ENCODE measurements at places on chromosomes 11 and 22.
A peak's percentile ranks its signal among the peaks of the same experiment; 100 is the strongest.

- DNase-seq, result peak; percentile 66
- H3K4me3 ChIP-seq, result peak overlapping the region; percentile 96
- no peaks in the 10 kb centered on the region for H3K27me3 ChIP-seq
- H3K4me1 ChIP-seq, result peaks cover 54% of the 10 kb centered on the region
- H3K36me3 ChIP-seq, result peaks cover 45% of the 10 kb centered on the region
Measured at GRCh38 chr11:57566005-57566904, 1.2 kb downstream of the UBE2L6 start.

DNA sequence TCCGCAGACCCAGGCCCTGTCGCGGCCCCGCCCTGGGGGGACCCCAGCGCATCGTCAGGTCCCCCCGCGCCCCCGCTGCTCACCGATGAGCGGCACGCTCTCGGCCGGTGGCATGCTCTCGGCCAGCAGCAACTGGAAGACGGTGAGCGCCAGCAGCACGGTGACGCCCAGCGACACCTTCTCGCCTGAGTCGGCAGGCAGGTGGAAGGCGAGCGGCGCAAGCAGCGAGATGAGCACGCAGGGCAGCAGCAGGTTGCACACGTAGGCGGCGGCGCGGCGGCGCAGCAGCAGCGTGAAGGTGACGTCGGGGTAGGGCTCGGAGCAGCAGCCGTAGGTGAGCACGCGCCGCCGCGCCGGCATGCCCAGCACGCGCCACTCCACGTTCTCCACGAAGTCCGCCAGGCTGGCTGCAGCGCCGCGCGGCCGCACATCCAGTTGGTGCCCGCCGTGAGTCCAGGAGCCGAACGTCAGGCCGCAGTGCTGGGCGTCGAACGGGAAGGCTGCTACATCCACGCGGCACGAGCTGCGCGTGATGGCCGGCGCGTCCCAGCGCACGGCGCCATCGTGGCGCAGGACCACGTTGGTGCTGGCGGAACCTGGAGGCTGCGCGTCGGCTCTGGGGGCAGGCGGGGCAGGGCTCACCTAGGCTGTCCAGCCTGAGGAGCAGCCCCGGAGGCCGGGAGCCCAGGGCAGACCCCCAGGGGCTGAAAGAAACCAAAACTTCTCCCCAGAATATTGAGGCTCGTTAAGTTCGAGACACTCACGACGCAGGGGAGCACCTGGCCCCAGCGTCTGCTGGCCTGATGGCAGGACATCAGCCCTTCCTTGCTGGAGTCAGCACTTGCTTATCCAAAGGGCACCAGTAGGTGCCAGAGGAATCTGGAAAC, 3.8 kb downstream of the CHRNA10 start:
- DNase-seq, result no peak
- no peaks in the 10 kb centered on the region for H3K4me1 ChIP-seq
- H3K36me3 ChIP-seq, result peaks cover 17% of the 10 kb centered on the region
- no peak overlapping the region for H3K4me3 ChIP-seq
- H3K27me3 ChIP-seq, result no peaks in the 10 kb centered on the region
- no peak overlapping the region for H3K27ac ChIP-seq

- DNase-seq, result no peak
- H3K36me3 ChIP-seq, result peaks cover 1% of the 10 kb centered on the region
- H3K4me1 ChIP-seq, result peaks cover 13% of the 10 kb centered on the region
- H3K27me3 ChIP-seq, result no peaks in the 10 kb centered on the region
Measured at GRCh38 chr11:87298155-87298554, 260.4 kb downstream of the TMEM135 start.

DNA sequence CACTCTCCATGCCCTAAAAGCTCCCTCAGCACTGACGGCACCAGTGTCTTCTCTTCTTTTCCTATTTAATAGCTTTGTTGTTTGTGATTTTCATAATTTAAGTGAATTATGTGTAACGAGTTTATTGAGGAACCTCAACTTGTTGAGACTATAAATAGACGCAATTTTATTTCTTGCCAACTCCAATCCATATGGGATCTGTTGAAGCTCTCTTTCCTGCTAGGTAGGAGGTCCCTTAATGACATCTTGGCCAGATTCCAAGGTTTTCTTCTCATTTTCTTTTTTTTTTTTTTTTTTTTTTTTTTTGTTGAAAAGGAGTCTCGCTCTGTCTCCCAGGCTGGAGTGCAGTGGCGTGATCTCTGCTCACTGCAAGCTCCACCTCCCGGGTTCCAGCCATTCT, 14.2 kb downstream of the RTL6 start:
- DNase-seq, result no peak
- no peaks in the 10 kb centered on the region for H3K36me3 ChIP-seq
- peaks cover 12% of the 10 kb centered on the region for H3K4me1 ChIP-seq
- H3K4me3 ChIP-seq, result no peak overlapping the region

DNA sequence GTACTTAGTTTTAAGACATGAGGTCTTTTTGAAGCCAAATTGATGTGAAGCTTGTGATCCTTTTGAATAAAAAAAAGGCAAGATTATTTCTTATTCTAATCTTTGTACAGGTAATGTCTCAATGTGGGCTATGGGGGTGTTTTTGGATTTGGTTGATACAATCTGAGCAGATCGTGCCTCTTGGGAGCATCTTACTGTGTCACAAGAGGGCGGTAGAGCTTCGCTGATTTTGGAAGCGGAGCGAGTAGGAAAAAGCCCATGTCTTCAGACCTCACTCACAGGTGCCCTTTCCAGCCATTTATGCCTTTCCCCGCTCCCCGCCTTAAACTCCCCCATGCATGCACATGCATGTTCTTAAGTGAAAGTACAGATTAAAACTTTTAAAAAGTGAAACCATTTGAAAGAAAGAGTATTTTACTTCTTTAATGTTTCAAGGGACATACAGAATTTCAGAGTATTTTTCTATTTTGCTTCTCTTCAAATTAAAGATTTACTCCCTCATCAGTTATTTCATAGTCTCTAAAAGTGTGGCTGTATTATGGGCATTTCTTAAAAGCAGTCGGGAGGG, 18.8 kb downstream of the DDX25 start:
- H3K4me1 ChIP-seq, result no peaks in the 10 kb centered on the region
- H3K27me3 ChIP-seq, result peaks cover 17% of the 10 kb centered on the region
- DNase-seq, result peak; percentile 71
- H3K36me3 ChIP-seq, result no peaks in the 10 kb centered on the region
- H3K27ac ChIP-seq, result no peak overlapping the region
- no peak overlapping the region for H3K4me3 ChIP-seq

- H3K36me3 ChIP-seq, result peaks cover 69% of the 10 kb centered on the region
- peaks cover 99% of the 10 kb centered on the region for H3K4me1 ChIP-seq
- H3K27me3 ChIP-seq, result no peaks in the 10 kb centered on the region
- no peak for DNase-seq
Measured at GRCh38 chr22:30307041-30307574, 17.8 kb upstream of the CASTOR1 start.

GRCh38 chr11:47418454-47419259, 7.6 kb downstream of the PSMC3 start:
- no peak for DNase-seq
- peaks cover 4% of the 10 kb centered on the region for H3K4me1 ChIP-seq
- peaks cover 39% of the 10 kb centered on the region for H3K36me3 ChIP-seq

DNA sequence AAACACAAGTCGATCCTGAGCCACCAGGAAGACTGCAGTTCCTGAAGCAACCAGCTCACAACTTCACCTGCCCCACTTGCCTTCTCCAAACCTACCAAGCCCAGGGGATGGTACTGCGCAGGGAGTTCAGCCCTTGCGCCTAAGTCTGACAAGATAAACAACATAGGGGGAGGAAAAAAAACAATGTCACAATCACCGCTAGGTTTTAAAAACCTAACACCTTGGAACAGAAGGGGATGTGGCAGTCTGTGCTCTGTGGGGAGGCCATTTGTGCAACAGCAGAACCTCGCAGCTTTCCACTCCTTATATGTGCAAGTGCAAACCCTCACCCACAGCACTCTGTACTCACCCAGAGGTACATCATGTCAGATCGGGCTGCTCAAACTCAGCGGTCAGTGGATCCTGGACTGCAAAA, 134.2 kb downstream of the RBFOX2 start:
- no peak overlapping the region for H3K27ac ChIP-seq
- H3K4me1 ChIP-seq, result no peaks in the 10 kb centered on the region
- H3K36me3 ChIP-seq, result no peaks in the 10 kb centered on the region
- DNase-seq, result no peak
- H3K27me3 ChIP-seq, result no peaks in the 10 kb centered on the region

DNA sequence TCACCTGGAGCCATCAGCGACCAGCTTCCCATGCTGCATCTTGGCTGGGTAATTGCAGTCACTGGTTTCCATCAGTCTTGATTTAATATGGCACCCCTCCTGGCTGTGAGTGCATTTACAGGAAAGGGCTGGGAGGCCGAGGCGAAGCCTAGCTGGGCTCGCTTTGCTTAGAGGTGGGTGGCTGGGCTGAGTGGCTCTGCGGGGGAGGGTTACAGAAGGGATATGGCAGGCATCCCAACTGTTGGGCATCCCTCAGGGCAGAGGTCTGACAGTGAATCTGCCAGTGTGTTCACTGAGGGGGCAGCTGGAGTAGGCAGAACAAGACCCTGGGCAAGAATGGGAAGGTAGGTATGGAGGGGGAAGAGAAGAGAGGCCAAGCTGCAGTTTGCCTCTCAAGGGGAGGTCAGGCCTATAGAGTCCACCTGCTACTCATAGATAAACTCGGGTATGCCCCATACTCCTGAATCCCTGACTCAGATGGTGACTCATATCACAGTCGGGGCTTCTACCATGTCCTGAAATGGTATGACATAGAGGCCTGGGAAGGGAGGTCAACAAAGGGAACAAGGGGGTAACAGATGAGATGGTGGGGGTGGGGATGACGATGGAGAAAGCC, 77.5 kb upstream of the PHOX2A start:
- no peaks in the 10 kb centered on the region for H3K36me3 ChIP-seq
- no peak overlapping the region for H3K4me3 ChIP-seq
- no peak for DNase-seq
- peaks cover 6% of the 10 kb centered on the region for H3K4me1 ChIP-seq
- H3K27me3 ChIP-seq, result no peaks in the 10 kb centered on the region
- H3K27ac ChIP-seq, result no peak overlapping the region

- peak overlapping the region; percentile 90 for H3K27ac ChIP-seq
- peaks cover 37% of the 10 kb centered on the region for H3K4me1 ChIP-seq
- peak overlapping the region; percentile 45 for H3K4me3 ChIP-seq
- DNase-seq, result peak; percentile 37
Measured at GRCh38 chr11:6377902-6378639, 12.2 kb upstream of the SMPD1 start.

GRCh38 chr22:29797351-29797750, 30.2 kb downstream of the UQCR10 start:
- peaks cover 32% of the 10 kb centered on the region for H3K36me3 ChIP-seq
- H3K27ac ChIP-seq, result peak overlapping the region; percentile 25
- no peaks in the 10 kb centered on the region for H3K27me3 ChIP-seq
- peaks cover 15% of the 10 kb centered on the region for H3K4me1 ChIP-seq

DNA sequence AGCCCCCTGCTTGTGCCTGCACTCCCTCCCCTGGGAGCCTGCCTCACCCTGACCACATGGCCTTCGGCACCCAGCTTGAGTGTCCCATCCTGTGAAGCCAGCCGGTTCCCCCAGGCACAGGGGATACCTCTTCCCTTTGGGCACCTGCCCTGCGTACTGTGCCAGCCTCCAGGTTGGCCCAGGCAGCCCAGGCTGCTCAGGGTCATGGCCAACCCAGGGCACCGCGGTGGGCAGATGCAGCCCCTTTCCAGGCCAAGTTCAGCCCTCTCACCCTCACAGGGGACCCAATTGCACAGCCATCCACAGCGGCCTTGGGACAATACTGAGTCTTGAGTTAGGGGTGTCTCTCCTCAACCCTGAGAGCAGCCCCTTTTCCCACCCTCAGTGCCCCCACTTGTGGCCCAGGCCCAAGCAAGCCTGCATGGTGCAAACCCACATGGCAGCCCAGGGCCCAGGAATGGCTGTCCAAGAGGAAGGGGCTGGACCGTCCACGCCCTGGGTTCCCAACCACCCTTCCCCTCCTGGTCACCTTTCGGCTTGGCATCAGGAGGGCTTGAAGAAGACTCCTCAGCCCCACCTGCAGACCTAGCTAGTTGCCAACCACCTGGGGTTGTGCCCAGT, 87.7 kb downstream of the CDKN1C start:
- no peak overlapping the region for H3K27ac ChIP-seq
- H3K4me3 ChIP-seq, result no peak overlapping the region
- no peaks in the 10 kb centered on the region for H3K4me1 ChIP-seq
- no peaks in the 10 kb centered on the region for H3K36me3 ChIP-seq
- DNase-seq, result no peak

- H3K4me1 ChIP-seq, result peaks cover 4% of the 10 kb centered on the region
- no peaks in the 10 kb centered on the region for H3K36me3 ChIP-seq
- no peak for DNase-seq
- no peak overlapping the region for H3K27ac ChIP-seq
- H3K27me3 ChIP-seq, result peaks cover 12% of the 10 kb centered on the region
- no peak overlapping the region for H3K4me3 ChIP-seq
Measured at GRCh38 chr11:119897576-119897975, 168.6 kb upstream of the NECTIN1 start.

GRCh38 chr11:37671321-37671720, 1073.3 kb upstream of the RAG2 start:
- no peak for DNase-seq
- H3K27me3 ChIP-seq, result no peaks in the 10 kb centered on the region
- no peak overlapping the region for H3K27ac ChIP-seq
- H3K4me1 ChIP-seq, result no peaks in the 10 kb centered on the region
- H3K36me3 ChIP-seq, result no peaks in the 10 kb centered on the region
- no peak overlapping the region for H3K4me3 ChIP-seq

DNA sequence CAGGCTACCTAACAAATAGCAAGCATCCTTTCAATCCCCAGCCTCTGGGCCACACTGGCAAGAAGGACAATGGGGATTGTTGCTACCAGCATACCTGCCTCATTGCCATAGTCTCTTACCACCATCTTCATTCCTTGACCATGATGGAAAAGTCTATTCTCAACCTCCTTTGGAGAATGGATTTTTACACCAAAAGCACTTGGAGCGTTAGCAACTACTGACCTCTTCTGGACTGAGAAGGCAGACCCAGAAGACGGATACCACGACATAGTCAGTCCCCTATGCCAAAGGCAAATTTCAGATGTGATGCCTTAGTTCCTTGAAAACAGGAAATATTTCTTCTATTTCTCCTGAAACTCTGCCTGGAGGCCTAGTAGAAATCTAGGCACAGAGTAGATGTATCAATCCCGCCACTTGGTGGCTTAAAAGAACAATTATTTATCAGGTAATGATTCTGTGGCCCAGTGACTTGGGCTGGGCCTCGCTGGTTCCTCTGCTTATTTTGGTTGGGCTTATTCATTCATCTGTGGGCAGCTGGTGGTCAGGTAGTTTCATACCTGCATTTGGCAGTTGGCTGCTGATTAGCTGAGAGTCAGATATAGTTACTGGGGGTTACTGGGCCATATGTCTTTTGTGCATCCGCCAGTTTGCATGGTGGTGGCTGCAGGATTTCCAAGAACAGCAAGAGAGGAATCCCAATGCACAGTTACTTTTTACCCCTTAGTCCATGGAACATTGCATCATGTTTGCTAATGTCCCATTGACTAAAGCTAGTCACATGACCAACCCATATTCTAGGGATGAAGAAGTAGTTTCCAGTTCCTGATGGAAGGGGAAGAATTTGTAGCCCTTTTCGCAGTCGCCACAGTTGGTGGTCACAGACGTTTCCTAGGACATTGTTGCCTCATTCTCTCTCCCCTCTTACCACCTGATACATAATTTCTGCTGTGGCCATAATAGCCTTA, 75.2 kb downstream of the DHCR7 start:
- H3K27ac ChIP-seq, result no peak overlapping the region
- H3K27me3 ChIP-seq, result peaks cover 10% of the 10 kb centered on the region
- no peaks in the 10 kb centered on the region for H3K36me3 ChIP-seq
- DNase-seq, result no peak
- H3K4me1 ChIP-seq, result no peaks in the 10 kb centered on the region
- H3K4me3 ChIP-seq, result no peak overlapping the region

GRCh38 chr22:49972163-49973017, 11.8 kb downstream of the PIM3 start:
- no peaks in the 10 kb centered on the region for H3K36me3 ChIP-seq
- peaks cover 29% of the 10 kb centered on the region for H3K4me1 ChIP-seq
- H3K27ac ChIP-seq, result no peak overlapping the region
- DNase-seq, result no peak
- H3K4me3 ChIP-seq, result no peak overlapping the region

Measured in activated CD4-positive, alpha-beta T cell treated with anti-CD3 and anti-CD28 coated beads, Interleukin-2, amount 10 ng/mL, durations not matched to agents 7 days and 5 days (primary cell).